ENCODE measurements at places on chromosomes 16 and 17. TPM values are rescaled to one million over a fixed set of nuclear protein-coding genes. Genes with fewer than 3 reads are reported as not detected.

Gene AANAT
- 0.32 TPM for total RNA-seq

Gene XYLT1
- 47.7 TPM for total RNA-seq

Gene KRTAP4-5
- total RNA-seq = not detected

Gene GJD3
- not detected for total RNA-seq

Gene RFFL
- 39.6 TPM for total RNA-seq

Gene SPNS2
- total RNA-seq = 0.64 TPM

Gene SAT2
- total RNA-seq = 18.2 TPM

Gene SLC16A3
- total RNA-seq = 115 TPM

Gene NPTX1
- 29.5 TPM for total RNA-seq

Gene OR1A1
- 0.07 TPM for total RNA-seq

Gene KRTAP9-2
- not detected for total RNA-seq

Gene KIF22
- total RNA-seq = 168 TPM

Gene KRT27
- total RNA-seq = not detected

Gene ZG16
- not detected for total RNA-seq

Gene CCL1
- total RNA-seq = 9.5 TPM

Gene NAA60
- total RNA-seq = 43.8 TPM

Gene ITGAE
- total RNA-seq = 34.5 TPM

Gene CDK3
- 9.8 TPM for total RNA-seq

Gene NXN
- total RNA-seq = 1.0 TPM

Gene CCP110
- total RNA-seq = 35.0 TPM

Gene NRN1L
- total RNA-seq = 0.61 TPM

Gene PPP1R27
- total RNA-seq = not detected

Gene DOK4
- total RNA-seq = 1.4 TPM

Gene TMEM231
- total RNA-seq = 2.0 TPM

Gene OR3A3
- total RNA-seq = not detected

Gene ZNF287
- total RNA-seq = 5.1 TPM

Gene PRKCB
- 71.9 TPM for total RNA-seq

Gene MMP2
- total RNA-seq = 0.23 TPM

Gene CALB2
- total RNA-seq = not detected

Gene GPRC5C
- not detected for total RNA-seq

Gene HOXB4
- 6.9 TPM for total RNA-seq

Gene KRT23
- not detected for total RNA-seq

Gene KLHL36
- 37.9 TPM for total RNA-seq

Gene MT2A
- 282 TPM for total RNA-seq

Gene RSAD1
- total RNA-seq = 32.3 TPM

Gene ABCA3
- total RNA-seq = 6.6 TPM

Gene TNFRSF12A
- total RNA-seq = 5.7 TPM

Gene LRRC37A
- 2.9 TPM for total RNA-seq

Gene PRSS53
- 5.3 TPM for total RNA-seq

Gene PERCC1
- total RNA-seq = not detected

Gene LYZL6
- total RNA-seq = not detected

Gene ZSCAN10
- total RNA-seq = 0.30 TPM

Gene SLC12A3
- total RNA-seq = not detected

Gene GPR179
- not detected for total RNA-seq

Gene JPH3
- not detected for total RNA-seq

Gene C17orf67
- 3.2 TPM for total RNA-seq

Gene IGFBP4
- total RNA-seq = 191 TPM

Gene PMP22
- total RNA-seq = 0.16 TPM

Measured in T-helper 2 cell treated with Interferon-gamma antibody and Interleukin-4, amounts not matched to agents 100 ng/mL and 5 ng/mL, for 36 hours (primary cell).